SJCRH30 (cell line): ENCODE measurements at places on chromosomes 1 and 21. TPM values are rescaled to one million over a fixed set of nuclear protein-coding genes. Genes with fewer than 3 reads are reported as not detected.

DNA sequence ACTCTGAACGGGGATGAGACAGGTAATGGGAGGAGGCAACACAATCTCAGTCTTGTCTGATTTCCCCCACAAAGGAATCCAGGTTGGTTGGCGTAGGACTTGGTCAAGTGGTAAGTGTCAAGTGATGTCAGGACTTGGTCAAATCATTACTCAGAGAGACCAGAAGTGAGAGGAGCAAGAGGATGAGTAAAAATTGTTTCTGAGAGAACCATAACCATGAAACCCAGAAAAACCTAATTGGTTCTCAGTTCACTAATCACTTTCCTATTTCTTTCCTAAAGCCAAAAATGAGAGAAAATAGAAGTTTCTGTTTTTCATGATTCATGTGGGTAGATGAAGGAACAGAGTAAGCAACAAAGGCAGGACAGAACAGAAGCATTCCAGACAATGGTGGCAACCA, 5.0 kb downstream of the PHC2 start:
- DNase-seq, result no peak

The CXADR gene
- 1.7 and 2.1 TPM in 2 replicates for total RNA-seq

DNA sequence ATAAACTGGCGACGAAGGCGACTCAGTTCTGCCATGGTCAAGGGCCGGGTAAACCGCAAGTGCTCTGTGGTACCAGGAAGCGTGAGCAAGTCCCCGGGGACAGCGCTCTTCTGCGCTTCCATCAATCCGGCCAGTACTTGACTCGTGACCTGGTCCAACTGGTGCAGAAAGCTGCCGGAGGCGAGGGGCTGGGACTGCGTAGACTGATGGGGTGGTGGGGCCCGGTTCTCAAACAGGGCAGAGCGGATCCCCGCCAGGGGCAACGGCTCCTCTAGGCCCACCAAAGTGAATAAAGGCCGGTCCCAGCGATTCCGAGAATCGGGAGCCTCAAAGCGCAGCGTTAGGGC, 852 bp downstream of the KTI12 start:
- DNase-seq, result peak; percentile 55

The MSH4 gene
- 0.05 and 0.06 TPM in 2 replicates for total RNA-seq

The ZNF683 gene
- not detected in 2 replicates for total RNA-seq

GRCh38 chr1:59554011-59554663, 257.2 kb downstream of the FGGY start:
- peak; percentile 33 for DNase-seq

The CDA gene
- total RNA-seq, result not detected in 2 replicates
